Stimulated activated CD8-positive, alpha-beta memory T cell treated with anti-CD3 and anti-CD28 coated beads, Interleukin-15, amount 100 ng/mL, for 24 hours (primary cell): ENCODE measurements at places on chromosomes 1 and 21.

- DNase-seq, result no peak
These were observed 2.9 kb downstream of the CRYZ start for GRCh38 chr1:74729741-74730478.

GRCh38 chr21:44952116-44952928 is 12.5 kb downstream of the SLX9 start:
- DNase-seq, result no peak

GRCh38 chr1:36554323-36554628 is 71.6 kb upstream of the CSF3R start:
- DNase-seq, result no peak

- no peak for DNase-seq
These were observed 78.2 kb upstream of the TARDBP start for GRCh38 chr1:10934150-10934818.

- no peak for DNase-seq
These were observed 31.1 kb upstream of the UAP1 start for GRCh38 chr1:162530307-162530987.

- DNase-seq, result no peak
These were observed 12.7 kb downstream of the SLC25A33 start for GRCh38 chr1:9551984-9552383.

- DNase-seq, result no peak
These were observed 74.3 kb upstream of the CAPZB start for GRCh38 chr1:19559641-19560040.

GRCh38 chr1:175968486-175969172 is 225.2 kb upstream of the TNR start:
- no peak for DNase-seq

DNA sequence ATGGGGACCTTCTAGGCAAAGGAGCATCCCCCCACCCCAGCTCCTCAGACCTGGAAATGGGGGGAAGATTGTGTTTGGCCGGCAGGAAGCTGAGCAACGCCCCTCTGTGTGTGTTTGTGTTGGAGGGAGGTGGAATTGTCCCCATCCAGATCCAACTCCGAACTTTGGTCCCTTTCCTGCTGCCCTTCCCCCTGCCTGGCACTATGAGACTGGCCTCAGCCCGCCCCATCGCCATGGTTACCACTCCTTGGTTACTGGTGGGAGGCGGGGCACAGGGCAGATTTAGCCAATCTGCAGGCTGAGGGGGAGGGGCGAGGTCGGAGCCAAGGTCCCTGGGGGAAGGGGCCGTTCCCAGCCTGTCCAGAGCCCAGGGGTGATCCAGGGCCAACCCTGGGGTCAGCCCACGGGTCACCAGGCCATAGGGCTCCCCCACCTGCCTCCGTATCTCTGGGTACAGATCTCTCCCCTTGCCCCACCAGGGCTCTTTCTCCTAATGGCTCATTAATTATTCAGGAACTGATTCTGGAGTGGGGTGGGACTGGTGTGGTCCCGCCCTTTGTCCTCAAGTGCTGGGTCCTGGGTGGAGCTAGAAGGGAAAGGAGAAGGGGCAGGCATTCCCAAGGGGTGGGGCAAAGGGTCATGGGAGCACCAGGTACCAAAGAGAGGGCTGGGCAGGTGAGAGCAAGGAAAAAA is 15.2 kb downstream of the PTPRF start:
- DNase-seq, result no peak

DNA sequence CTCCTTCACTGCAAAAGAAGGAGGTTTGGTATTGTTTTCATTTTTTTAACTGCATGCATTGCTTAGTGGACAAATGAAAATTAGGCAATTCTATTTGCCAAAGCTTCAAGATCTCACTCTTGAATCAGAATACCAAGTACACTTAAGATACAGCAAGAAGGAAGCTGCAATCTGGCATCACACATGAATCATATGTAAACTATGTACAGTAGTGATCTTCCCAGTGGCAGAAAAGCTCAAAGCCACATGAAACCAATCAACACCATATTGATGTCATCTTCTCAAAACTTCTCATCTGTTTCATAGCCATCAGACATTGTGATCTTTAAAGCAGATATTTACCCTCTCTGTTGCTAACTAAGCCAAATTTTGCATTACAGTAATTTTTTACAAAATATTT is 550.1 kb downstream of the LTN1 start:
- DNase-seq, result no peak

GRCh38 chr1:62196086-62196690 is 1.5 kb downstream of the L1TD1 start:
- no peak for DNase-seq

DNA sequence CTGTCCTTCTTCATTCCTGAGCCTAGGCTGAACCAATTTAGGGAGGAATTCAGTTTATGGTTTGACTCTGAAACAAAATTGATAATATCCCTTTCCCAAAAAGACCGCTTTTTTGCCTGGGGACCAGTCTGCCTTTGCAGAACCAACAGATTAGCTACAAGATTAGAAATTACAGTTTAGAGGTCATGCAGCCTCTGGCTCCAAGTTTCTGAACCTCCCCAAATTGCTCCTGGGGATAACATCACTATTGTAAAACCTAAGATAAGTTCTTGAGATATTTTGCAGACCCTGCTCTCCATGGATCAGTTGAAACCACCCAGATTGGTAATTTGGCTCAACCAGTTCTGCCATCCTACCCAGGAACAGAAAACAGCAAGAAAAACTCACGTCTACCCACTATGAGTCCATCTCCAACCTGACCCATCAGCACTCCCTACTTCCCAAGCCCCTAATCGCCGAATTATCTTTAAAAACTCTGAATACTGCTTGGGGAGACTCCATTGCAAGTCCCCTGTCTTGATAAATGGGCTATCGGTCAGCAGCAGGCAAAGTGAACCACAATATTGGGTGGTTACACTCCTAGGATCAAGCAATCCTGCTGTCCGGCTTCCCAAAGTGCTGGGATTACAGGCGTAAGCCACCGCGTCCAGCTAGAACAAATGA is 605 bp upstream of the RABGGTB start:
- DNase-seq, result no peak

DNA sequence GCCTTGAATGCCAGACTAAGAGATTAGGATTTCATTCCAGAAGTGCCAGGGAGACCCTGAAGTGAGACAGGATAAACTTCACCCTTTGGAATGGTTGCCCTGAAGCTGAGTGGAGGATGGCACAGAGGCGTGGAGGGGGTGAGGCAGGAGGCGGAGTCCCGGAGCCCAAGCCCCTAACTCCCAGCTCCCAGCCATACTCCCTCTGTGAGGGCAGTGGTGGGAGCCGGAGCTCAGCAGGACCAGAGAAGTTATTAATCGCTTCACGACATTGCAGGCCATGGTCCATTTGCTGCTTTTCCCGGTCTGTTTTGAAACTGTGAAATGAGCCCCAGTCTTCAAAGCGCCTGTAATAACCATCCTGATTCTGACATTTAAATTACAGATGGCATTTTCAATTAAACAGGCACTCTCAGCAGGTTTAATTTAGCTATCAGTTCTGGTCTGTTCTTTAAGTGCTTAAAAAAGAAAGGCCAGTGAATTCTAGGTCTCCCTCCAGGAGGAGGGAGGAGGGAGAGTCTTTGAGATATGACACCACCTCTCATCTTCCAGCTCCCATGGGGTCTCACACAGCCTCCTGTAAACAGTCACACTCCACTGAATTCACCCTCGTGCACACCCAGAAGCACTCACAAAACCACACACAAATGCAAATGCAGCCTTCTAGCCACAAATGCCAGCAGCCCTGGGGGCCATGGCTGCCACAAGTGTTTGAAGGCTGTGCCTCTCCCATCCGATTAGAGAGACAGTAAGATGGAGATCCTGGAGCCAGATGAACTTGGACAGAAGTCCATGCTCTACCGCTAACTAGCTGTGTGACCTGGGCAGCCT is 19.6 kb downstream of the FBXO2 start:
- no peak for DNase-seq

DNA sequence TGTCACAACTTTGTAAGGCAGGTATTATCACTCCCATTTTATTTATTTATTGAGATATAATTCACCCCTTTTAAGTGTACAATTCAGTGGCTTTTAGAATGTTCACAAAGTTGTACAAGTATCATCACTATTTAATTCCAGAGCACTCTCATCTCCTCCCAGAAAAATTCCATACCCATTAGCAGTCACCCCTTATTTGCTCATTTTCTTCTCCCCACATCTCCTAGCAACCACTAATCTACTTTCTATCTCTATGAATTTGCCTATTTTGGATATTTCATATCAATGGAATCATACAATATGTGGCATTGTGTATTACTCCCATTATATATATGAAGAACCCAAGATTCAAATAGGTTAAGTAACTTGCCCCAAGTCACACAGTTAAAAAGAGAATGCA is 7.0 kb downstream of the DSTYK start:
- no peak for DNase-seq

DNA sequence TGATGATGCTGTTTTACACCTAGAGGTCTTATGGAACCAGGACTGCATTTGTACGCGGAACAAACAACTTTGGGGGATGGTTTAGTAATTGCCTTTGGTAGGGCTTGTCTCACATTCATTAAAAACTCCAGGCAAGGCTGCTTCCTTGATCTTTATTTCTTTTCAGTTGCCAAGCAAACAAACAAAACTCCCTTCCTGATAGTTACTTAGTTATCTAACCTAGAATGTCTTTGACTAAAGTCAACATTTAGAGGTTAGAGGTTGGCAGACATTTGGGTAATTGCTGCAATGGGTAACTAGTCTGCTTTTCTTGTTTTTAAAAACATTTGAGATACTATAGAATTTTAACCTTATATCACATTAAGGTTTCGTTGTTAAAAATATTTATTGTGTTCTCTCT is 500.9 kb upstream of the PTBP2 start:
- DNase-seq, result no peak

DNA sequence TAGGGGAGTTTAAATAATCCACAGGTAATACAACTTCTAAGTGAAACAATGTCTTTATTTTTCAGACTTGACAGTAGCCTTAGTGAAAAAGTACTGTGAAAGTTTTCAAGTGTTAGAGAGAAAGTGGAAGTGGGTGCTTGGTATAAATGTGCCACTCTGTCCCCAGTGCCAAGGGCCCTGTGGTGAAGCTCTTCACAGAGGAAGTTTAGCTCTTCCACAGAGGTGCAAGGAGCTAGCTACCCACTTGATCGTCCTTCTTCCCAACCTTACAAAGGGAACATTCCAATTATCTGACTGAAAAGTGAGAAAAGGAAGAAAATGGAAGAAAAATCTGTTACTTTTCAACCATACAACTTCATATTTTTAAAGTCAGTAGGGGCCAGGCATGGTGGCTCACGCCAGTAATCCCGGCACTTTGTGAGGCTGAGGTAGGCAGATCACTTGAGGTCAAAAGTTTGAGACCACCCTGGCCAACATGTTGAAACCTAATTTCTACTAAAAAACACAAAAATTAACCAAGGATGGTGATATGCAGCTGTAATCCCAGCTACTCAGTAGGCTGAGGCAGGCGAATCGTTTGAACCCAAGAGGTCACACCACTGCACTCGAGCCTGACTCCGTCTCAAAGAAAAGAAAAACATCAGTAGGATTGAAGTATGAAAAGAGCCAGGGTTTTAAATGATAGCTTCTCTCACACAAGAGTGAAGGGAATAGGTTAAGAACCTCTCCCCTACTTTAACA is 41.0 kb upstream of the PTPRC start:
- DNase-seq, result no peak

- peak; percentile 29 for DNase-seq
These were observed 33.6 kb downstream of the NUAK2 start for GRCh38 chr1:205287767-205288559.

- DNase-seq, result no peak
These were observed 372.1 kb downstream of the PTPRC start for GRCh38 chr1:199010933-199011332.

DNA sequence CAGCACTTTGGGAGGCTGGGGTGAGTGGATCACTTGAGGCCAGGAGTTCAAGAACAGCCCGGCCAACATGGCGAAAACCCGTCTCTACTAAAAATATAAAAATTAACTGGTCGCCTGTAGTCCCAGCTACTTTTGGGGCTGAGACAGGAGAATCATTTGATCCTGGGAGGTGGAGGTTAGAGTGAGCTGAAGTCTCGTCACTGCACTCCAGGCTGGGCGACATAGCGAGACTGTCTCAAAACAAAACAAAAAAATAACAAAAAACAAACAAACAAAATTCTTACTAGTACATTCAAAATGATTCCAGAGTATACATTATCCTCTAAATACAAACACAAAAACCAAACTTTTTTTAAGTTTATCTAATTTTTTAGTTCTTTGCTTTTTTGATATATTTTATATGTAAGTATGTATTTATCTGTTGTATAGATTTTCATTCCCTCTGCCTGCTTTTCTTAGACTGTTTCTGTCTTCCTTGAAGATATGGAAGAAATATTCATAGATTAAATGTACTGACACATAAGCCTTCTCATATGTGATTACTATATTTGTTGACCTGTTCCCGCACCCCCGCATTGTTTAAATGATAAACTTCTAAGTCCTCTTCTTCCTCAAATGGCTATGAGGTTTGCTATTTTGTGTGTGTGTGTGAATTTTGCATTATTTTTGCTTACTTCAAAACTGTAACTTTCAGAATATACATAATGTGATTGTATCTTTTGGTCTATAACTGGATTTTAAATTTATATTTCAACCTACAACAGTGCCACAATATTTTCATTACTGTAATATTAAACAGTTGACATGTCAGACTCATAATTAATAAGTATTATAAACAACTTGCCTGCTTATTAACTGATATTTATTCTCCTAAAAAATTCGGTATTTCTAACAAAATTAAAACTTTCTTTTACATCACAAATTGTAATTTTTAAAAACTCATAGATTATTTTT is 1674.1 kb upstream of the B3GALT2 start:
- no peak for DNase-seq

GRCh38 chr1:39395357-39395831 is 96.0 kb upstream of the BMP8A start:
- no peak for DNase-seq

DNA sequence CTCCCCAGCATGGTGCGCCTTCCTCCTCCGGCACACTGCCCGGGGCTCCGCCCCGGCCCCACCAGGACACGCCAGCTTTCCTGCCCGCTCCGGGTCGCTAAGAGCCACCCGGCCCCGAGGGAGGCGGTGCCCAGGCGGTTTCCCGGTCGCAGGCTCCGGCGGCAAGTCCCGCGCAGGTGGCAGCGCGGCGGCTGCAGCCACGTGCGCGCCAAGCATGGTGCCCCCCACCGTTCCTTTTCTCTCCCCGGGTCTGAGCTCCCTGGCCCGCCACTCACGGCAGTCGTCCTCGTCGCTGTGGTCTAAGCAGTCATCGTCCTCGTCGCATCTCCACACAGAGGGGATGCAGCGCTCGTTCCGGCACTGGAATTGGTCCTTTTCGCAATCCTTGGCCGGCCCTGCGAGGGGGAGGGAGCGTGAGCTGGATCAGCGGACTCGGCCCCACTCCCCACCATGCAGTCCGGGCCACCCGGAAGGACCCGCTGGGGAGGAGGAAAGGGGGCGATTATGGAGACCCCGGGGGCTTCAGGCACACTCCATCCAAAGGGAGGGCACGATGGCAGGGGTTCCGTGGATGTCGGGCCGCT is 1.2 kb downstream of the LRP8 start:
- DNase-seq, result no peak

GRCh38 chr1:62180639-62181038 is 14.0 kb upstream of the L1TD1 start:
- no peak for DNase-seq
